ENCODE measurements at places on chromosomes 5 and 9.

DNA sequence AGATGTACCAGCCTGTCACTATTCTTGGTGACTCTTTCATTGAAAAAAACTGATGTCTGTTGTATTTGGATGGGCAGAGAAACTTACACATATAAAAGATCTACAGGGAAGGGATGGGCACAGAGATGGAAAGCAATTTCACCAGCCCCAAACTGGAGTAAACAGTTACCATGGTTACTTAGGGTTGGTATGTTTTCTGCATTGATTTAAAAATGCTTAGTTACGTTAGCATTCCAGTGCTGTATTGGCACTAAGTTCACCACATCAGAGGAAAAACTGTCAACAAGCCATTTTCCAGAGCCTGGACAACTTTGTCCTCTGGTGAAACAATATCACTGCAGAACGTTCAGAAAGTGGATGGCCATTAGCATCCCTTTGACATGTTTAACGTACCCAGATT, 28.0 kb downstream of the MARCHF3 start:
- DNase-seq, result peak; percentile 7

DNA sequence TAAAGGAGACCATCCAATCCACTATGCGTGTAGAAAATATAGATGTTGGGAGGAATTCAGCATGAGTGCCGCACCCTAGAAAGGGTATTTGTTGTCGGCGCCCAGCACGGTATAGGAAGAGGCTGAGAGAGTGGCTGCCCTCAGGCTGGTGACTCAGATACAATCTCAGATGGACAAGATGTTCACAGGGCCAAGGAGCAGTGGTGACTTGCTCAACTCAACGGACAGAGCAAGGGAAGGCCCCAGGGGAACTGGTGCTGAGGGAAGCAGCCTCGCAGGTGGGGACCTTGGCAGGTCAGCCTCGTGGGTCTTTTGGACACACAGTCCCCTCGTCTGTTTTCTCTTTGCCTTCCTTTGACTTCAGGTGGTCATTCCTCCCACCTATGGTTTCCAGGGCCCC, 28.0 kb upstream of the IRX2 start:
- DNase-seq, result no peak

GRCh38 chr5:34521628-34522290, 134.4 kb upstream of the RAI14 start:
- no peak for DNase-seq

GRCh38 chr9:127574072-127574993, 37.7 kb upstream of the STXBP1 start:
- DNase-seq, result peak; percentile 79

- DNase-seq, result no peak
Measured at GRCh38 chr9:7935681-7936080, 136.1 kb upstream of the DMAC1 start.

DNA sequence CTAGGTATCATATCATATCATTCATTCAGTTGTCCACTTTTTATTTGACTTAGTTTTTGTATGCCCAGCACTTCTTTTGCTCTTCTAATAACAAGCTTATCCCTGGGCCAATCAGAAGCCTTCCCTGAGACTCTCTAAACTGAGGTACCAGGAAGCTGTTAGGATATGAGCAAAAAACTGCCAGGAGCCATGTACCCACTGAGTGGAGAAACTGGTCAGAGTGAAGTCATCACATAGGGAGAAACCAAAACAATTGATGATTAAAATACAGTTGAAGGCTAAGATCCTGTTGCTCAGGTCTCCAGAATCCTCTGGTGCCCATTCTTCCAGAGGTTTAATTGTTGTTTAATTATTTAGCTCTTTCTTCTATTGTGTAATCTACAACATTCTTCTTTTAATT, 120.2 kb downstream of the KIAA0825 start:
- no peak for DNase-seq

- no peak for DNase-seq
Measured at GRCh38 chr9:120926397-120926928, at the start of gene TRAF1. Gene TRAF1 (minus strand): TSS chr9:120926796. CDS start chr9:120926075, 721 bp downstream.

- DNase-seq, result no peak
Measured at GRCh38 chr9:13529321-13530104, 250.0 kb upstream of the MPDZ start.

GRCh38 chr5:33408816-33409215, 31.9 kb upstream of the TARS1 start:
- no peak for DNase-seq

GRCh38 chr5:124599028-124599973, 147.1 kb downstream of the ZNF608 start:
- peak; percentile 67 for DNase-seq

- DNase-seq, result peak; percentile 92
Measured at GRCh38 chr9:33290247-33291030, at the start of gene NFX1. Gene NFX1 (plus strand): TSS chr9:33290516. CDS start chr9:33290573, 57 bp downstream.

GRCh38 chr9:91412941-91413340, 10.7 kb downstream of the NFIL3 start:
- DNase-seq, result no peak

DNA sequence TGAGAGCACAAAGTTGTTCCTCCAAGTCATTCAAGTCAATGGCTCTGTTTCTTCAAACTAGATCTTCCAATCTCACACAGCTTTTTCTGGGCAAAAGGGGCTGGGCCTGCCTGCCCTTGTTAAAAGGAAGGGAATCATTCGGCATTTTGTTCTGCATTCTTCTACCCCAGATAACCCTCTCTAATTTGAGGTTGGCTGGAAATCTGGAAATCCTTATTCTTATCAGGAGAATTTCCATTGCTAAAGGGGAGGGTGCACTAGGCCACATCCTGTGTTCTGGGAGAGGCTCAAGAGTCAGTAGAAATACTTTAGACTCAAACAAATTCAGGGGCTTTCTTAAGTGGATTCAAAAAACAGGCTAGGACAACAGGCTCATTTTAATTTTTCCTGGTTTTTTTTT, 384.7 kb upstream of the ZNF462 start:
- no peak for DNase-seq

GRCh38 chr9:133168432-133168831, 4.7 kb upstream of the GBGT1 start:
- no peak for DNase-seq

- peak; percentile 55 for DNase-seq
Measured at GRCh38 chr5:73605223-73606087, 20.5 kb upstream of the ARHGEF28 start.

- DNase-seq, result no peak
Measured at GRCh38 chr5:65017636-65018035, 248.9 kb downstream of the CWC27 start.

GRCh38 chr5:152869971-152870370, 464.9 kb upstream of the NMUR2 start:
- no peak for DNase-seq

DNA sequence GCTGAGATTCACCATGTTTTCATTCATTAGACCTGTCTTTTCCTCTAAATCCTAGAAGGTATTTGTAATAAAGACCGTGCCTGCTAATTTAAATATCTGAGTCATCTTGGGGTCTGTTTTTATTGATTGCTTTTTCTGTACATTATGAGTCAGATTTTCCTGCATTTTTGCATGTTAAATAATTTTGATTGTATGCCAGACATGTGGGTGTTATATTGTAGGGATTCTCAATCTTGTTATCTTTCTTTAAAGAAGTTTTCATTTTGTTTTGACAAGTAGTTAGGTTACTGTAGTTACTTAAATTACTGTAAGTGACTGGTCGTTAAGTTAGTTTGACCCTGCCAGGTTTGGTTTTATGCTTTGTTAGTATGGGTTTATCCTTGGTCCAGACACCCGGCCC, 35.1 kb downstream of the EXOSC2 start:
- DNase-seq, result no peak

DNA sequence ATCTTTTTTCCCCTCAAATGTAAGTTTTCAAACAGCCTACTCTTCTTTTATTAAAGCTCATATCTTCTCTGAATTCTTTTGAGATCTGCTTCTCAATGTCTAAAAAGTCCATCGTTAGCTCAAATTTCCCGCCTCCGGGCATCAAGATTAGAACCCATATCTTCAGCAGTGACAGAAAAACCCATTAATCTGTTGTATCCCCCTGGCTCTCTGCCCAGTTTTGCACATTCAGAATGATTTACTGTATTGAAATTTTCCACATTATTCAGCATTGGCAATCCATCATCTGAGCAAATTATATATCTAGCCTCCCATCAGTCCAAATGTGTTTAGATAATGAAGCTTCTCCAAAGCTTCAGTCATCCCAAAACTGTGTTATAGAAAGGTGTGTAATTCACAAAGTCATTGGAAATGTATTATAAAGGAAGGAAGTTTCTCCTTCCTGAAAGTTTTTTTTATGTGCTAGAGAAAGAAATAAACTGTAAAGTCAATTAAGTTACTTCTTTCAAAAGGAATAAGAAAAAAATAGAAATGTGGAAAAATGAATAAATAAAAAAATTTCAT, 849.9 kb downstream of the MAT2B start:
- DNase-seq, result no peak

DNA sequence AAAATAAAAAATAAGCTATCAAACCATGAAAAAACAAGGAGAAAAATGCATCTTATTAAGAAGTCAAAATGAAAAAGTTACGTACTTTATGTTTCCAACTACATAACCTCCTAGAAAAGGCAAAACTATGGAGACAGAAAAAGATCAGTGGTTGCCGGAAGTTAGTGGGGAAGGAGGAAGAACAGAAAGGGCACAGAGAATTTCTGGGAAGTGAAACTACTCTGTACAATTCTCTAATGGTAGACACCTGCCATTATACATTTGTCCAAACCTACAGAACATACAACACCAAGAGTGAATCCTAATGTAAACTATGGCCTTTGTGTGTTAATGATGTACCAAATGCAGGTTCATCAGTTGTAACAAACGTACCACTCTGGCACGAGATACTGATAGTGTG, 25.3 kb downstream of the SMU1 start:
- no peak for DNase-seq

DNA sequence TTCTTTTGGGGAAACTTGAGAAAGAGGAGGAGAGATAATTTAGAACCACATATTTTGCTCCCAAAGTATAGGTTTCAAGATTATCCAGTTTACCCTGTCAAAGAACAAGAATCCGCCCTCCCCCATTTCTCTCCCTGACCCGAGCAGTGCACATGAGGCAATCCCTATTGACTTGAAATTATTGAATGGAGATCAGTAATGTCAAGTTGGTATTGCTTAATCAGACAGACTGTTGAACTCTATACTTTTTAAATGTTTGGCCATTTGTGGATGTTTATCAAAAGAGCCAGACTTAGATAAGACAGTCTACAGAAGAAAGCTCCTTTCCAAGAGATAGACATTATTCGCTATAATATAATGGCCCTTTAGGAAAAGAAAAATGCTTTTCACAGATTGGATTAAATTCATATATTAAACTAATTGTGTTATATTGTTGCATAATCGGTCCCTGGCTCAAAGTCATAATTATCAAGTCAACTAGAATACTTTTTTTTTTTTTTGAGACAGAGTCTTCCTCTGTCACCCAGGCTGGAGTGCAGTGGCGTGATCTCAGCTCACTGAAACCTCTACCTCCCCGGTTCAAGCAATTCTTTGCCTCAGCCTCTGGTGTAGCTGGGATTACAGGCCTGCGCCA, 5.3 kb downstream of the SLC25A25 start:
- DNase-seq, result no peak

DNA sequence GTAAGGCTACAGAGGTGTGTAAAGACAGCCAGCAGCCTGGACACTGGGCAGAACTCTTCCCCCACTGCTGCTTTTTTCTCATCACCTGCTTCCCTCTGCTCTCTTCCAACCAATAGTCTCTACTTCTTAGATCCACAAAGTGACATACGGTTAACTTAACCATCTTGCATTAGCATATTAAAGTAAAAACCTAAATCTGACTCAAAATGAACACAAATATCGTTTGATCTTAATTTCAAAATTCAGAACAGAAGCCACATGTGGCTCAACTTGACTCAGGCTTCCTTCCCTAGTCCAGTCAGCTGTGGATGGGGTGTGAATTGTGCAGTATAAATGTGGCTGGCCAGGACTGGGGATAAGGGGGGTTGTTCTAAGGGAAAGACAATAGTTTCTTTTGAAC, 114.3 kb downstream of the STARD4 start:
- no peak for DNase-seq

GRCh38 chr9:33878691-33879366, 61.9 kb downstream of the UBE2R2 start:
- DNase-seq, result no peak

GRCh38 chr5:72478684-72479083, 28.5 kb downstream of the ZNF366 start:
- no peak for DNase-seq

DNA sequence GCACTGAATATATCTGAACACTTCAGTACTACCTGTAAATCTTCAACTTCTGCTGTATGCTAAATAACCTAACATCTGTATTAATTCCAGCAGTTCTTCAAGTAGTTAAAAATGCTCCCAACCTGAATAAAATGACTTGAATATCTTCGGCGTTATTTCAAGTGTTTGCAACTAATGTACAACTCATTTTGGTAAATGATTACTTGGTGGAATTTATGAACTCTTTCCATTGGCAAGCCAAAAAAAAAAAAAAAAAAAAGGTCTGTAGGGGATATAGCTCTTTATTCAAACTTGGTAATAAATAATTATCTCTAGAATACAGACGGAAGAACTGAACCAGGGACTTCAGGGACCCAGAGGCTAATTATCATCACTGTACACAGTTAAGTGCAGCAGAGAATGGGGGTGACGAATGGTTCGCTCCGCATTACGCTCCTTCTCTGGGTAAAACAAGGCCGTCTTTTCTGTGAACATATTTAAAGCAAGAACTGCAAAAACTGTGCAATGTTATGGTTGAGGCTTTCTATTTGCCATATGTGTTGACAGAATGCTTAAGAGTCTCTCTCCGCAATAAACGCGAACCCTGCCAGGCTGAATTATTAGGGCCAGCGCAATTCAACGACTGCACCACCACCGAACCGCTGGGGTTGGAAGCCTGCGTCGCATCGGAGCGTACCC, 1.9 kb upstream of the ERBIN start:
- DNase-seq, result no peak

- DNase-seq, result no peak
Measured at GRCh38 chr9:132249690-132250089, 87.8 kb downstream of the NTNG2 start.

- DNase-seq, result no peak
Measured at GRCh38 chr9:108620767-108621166, 235.0 kb downstream of the ACTL7B start.

DNA sequence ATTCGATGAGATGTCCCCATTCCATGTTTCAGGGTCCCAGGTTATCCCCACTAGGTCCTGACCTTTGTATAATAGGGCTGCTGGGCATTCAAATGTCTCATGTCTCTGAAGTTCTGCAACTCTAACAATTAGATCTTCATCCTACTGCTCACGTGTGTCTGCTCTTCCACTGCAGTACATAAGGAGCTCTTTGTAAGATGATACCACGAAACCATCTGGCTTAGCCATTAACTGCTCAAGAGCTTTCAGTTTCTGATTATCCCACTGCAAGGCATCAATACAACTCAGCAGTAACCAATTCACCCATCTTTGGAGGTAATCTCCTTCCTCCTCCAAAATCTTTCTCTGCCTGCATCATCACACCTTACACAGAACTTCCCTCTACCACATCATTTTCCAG, 49.9 kb upstream of the PPP2CA start:
- DNase-seq, result peak; percentile 28

GRCh38 chr5:145680169-145680568, 155.0 kb downstream of the PRELID2 start:
- peak; percentile 47 for DNase-seq

DNA sequence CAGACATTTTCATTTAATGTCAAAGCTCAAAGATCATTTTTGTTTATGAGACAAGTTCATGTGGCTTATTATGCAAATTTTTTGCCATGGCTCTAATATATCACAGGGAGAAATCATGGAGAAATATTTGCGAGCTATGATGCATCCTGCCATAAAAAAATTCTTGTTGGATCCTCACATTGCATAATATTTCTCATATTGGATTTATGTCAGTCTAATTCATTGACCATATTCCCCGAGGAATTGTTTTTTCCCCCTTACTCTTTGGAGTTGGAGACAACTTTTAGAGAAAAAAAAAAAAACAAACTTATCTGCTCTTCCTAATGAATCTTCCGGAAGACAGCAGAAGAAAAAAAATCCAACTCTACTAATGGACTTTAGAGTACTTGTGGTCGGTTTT, 4.3 kb downstream of the ZNF462 start:
- no peak for DNase-seq
